Right lobe of liver (tissue), 6 donors: ENCODE measurements at places on chromosomes 11 and 22. TPM values are rescaled to one million over a fixed set of nuclear protein-coding genes. Genes with fewer than 3 reads are reported as not detected.

DNA sequence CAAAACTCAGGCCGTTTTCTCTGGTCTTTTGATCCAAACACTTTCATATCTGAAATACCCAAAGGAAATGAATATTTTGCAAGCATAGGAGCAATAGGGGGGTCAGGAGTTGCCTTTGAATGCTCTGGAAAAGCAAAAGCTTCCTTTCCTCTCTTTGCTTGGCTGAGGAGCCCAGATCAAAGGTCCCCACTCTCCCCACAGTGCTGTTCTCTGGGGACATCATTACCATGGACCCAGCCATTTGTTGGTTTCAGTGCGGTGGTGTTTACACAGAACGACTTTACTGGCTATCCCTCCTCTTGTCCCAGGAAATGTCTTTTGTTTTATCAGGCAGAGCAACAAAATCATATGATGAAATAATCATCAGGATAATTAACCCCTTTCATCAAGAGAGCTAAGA, 1089.1 kb downstream of the TBC1D22A start:
- no peak overlapping the region for H3K27ac ChIP-seq
- no peak for DNase-seq
- no peaks in the 10 kb centered on the region for H3K27me3 ChIP-seq
- no peaks in the 10 kb centered on the region for H3K4me1 ChIP-seq

PRODH gene
- total RNA-seq, result 5.8 TPM

GRCh38 chr11:115144914-115145313, 359.3 kb downstream of the CADM1 start:
- no peak overlapping the region for H3K4me3 ChIP-seq
- H3K36me3 ChIP-seq, result no peaks in the 10 kb centered on the region
- H3K27me3 ChIP-seq, result no peaks in the 10 kb centered on the region
- no peak for DNase-seq
- H3K27ac ChIP-seq, result no peak overlapping the region
- H3K4me1 ChIP-seq, result no peaks in the 10 kb centered on the region

- H3K4me1 ChIP-seq, result no peaks in the 10 kb centered on the region
- H3K4me3 ChIP-seq, result no peak overlapping the region
- no peak for DNase-seq
- no peak overlapping the region for H3K27ac ChIP-seq
- H3K36me3 ChIP-seq, result no peaks in the 10 kb centered on the region
Measured at GRCh38 chr11:78109081-78110015, 29.7 kb upstream of the NDUFC2 start.

GTPBP1 gene
- total RNA-seq, result 19.9 TPM
